ENCODE measurements at places on chromosomes 7 and 10. TPM values are rescaled to one million over a fixed set of nuclear protein-coding genes. Genes with fewer than 3 reads are reported as not detected.
A peak's percentile ranks its signal among the peaks of the same experiment; 100 is the strongest.

DNA sequence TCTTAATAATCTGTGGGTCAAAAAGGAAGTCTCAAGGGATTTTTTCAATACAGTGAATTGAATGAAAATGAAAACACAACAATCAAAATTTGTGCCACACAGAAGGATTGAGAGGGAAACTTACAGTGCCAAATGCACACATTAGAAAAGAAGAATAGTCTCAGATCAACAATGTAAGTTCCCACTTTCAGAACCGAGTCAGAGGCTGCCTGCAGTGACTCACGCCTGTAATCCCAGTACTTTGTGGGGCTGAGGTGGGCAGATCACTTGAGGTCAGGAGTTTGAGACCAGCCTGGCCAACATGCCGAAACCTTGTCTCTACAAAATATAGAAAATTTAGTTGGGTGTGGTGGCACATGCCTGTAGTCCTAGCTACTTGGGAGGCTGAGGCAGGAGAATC, 12.5 kb upstream of the KEL start:
- no peak for DNase-seq

DNA sequence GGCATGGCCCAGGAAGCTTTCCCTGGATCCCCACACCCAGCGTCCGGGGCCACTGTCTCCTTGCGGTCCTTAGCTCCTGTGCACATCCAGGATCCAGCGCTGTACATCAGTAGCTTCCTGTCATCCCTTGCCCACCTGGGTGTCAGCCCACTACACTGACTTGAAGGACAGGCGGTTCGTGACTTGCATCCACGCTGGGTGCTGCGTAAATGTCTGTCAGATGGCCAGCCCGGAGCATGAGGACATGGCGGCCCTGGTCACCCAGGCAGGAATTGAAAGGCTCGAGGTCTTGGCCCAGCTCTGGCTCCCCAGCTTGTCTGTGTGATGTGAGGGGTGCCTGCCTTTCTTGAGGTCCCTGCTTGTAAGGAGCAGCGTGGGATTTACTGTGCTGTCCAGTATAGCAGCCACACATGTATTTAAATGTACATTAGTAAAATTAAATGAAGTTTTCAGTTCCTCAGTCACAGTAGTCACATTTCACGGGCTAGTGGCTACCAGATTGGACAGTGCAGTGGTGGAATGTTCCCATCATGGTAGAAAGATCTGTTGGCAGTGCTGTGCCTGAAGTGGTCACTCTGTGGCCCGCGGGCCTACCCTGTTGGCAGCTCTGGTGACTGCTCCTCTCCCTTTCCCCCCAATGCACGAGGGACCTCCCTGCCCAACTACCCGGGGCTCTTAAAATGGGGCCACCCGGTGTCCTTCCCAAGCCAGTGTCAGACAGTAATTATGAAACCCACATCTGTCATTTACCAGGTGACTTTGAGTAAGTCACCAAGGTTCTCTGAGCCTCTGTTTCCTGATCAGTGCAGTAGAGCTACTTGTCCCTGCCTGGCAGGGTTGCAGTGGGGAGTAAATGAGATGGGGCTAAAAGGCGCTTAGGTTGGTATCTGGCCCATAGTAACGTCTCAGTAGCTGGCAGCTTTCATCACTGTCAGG, 97.8 kb upstream of the PPIF start:
- no peak for DNase-seq

CCDC7 gene
- total RNA-seq: 17.5 TPM

IRF5 gene
- 9.4 TPM for total RNA-seq

TEX36 gene
- not detected for total RNA-seq

ZNF365 gene
- total RNA-seq: 0.50 TPM

OR2A1 gene
- 0.26 TPM for total RNA-seq

PRF1 gene
- 1.2 TPM for total RNA-seq

- DNase-seq: no peak
These were observed 73.6 kb downstream of the AGK start for GRCh38 chr7:141624763-141625162.

GRCh38 chr7:150358988-150359621, 9.5 kb upstream of the REPIN1 start:
- no peak for DNase-seq

DNA sequence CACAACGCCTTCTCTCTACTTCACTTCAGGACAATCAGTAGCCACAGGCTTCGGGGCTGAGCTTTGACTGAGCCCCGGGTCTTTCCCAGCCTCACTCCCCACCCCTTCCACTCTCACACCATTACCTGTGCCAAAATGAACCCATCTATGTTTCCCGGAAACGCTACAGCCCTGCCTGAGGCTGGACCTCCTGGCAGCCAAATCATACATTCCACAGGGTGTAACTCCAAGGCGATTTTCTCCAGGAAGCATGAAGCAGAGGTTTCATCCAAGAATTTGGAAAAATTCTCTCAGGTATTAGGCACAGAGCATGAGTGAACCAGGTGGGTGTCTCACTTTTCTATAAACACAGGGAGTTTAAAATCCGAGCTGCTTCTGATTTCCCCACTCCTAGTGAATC, 286.3 kb downstream of the TNS3 start:
- DNase-seq: no peak

NCOA4 gene
- 170 TPM for total RNA-seq

DNA sequence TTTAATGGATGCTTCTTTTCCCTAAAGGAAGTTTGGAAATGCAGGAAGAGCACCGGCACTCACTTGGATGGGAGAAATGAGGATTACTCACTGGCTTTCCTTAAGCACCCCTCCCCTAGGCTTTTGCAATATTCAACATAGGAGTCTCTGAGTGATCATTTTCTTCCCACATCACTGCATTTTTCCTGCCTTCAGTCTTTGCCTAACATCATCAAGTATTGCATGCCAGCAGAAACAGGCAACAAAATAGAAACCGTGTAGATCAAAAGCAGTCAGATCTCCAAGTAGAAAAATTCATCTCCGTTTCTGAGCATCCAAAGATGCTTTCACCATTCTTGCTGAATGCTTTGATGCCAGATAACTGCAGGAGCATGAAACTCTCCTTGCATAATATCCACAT, 119.9 kb downstream of the ADCYAP1R1 start:
- no peak for DNase-seq

GRCh38 chr10:132120734-132121510, 55.2 kb downstream of the JAKMIP3 start:
- no peak for DNase-seq

GRCh38 chr7:140501966-140502365, 22.7 kb upstream of the MKRN1 start:
- no peak for DNase-seq

- no peak for DNase-seq
These were observed 14.6 kb downstream of the VOPP1 start for GRCh38 chr7:55557666-55558188.

OPN4 gene
- not detected for total RNA-seq

GRCh38 chr10:88161756-88162155, 298.3 kb downstream of the PTEN start:
- no peak for DNase-seq

DNA sequence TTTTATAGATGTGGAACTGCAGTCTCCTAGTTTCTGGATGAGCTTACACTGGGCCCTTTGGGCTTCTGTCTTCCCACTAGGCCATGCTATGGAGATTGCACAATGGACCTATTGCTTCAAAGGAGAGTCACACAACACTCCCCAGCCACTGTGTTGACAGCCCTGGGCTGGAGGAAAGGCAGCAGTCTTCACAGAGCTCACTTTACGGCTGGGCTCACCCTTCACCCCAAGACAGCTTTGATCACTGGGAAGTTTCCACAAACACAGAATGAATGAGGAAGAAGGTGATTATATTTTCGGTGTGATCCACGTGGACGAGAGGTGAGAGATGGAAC, 92.7 kb upstream of the GDF10 start:
- no peak for DNase-seq

HDAC9 gene
- 117 TPM for total RNA-seq

NPC1L1 gene
- 0.17 TPM for total RNA-seq

DENND10 gene
- total RNA-seq: 19.1 TPM

- DNase-seq: peak; percentile 50
These were observed 315.3 kb downstream of the CXCL12 start for GRCh38 chr10:44069573-44069972.

GNG11 gene
- 26.0 TPM for total RNA-seq

GRCh38 chr7:23100697-23101096, 4.9 kb upstream of the KLHL7 start:
- no peak for DNase-seq
